Pons (tissue), 1 donor: ENCODE measurements at places on chromosomes 2 and 18.

DNA sequence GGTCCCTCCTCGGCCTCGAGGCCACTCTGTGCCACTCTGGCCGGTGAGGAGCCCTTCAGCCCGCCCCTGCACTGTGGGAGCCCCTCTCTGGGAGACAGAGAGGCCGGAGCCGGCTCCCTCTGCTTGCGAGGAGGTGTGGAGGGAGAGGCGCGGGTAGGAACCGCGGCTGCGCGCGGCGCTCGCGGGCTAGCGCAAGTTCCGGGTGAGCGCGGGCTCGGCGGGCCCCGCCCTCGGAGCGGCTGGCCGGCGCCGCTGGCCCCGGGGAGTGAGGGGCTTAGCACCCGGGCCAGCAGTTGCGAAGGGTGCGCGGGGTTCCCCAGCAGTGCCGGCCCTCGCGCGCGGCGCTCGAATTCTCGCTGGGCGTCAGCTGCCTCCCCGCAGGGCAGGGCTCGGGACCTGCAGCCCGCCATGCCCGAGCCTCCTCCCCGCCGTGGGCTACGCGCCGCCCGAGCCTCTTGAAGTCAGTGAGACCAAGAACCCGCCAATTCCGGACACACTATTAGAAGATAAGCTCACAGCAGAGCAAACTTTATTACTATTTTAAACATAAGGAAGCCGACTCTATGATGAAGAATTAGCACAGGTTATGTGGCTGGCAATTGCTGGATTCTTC, 825.8 kb upstream of the FANCL start:
- no peak for DNase-seq

GRCh38 chr18:74040008-74040407, 107.6 kb downstream of the FBXO15 start:
- DNase-seq = no peak

DNA sequence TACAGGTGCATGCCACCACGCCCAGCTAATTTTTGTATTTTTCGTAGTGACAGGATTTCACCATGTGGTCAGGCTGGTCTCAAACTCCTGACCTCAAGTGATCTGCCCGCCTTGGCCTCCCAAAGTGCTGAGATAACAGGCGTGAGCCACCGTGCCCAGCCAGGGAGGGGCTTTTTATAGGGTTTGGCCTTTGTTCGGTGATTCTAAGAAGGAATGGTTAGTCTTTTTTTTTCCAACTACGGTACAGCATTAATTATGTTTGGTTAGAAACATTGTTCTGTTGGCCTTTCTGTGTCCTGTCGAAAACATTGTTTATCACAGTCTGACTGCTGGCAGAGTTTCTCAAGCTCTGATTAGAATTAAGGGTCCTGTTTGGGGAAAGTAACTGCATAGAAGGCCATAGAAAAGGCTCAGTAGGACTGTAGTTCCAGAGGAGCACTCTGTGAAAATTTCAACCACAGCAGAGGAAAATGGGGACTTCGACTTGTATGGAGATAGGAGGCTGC, 19.3 kb upstream of the SMCHD1 start:
- no peak for DNase-seq

DNA sequence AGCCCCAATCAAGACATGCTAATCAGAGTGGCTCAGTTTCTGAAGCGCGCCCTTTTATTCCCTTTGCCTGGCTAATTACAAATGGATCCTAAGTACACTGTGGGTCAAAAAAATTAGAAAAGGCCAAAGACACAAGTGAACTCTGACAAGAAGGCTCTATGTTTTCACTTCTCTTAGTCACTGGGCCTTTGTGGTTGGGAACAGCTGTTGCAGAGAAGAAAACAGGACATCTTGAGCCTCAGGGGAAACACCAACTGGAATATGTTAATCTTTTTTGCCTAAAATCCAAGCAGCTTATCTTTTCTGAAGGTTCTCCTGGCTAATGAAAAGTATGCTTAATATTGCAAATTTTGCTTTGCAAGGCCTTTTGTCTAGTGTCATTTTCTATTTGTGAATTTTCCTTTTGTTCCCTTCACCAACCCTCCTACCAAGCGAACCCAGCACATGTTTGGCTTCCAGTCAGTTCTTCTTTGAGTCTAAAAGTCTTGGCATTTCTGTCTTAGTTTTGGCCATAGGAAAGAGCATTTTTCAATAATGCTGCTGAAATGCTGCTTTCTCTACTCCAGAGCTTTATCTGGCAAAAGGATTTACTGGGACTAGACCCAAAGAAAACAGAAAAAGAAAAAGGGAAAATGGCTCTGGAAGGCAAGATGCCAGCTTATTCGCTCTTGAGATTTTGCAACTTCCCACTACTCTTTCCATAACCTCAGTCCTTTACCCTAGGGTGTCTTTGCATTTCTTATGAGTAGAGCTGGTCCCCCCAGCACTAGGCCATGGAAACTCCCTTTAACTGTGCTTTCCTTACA, 440.2 kb upstream of the ST6GAL2 start:
- peak; percentile 75 for DNase-seq
